ENCODE measurements at places on chromosomes 1 and 21.

- no peak for DNase-seq
Measured at GRCh38 chr1:60678391-60678790, 404.0 kb upstream of the NFIA start.

DNA sequence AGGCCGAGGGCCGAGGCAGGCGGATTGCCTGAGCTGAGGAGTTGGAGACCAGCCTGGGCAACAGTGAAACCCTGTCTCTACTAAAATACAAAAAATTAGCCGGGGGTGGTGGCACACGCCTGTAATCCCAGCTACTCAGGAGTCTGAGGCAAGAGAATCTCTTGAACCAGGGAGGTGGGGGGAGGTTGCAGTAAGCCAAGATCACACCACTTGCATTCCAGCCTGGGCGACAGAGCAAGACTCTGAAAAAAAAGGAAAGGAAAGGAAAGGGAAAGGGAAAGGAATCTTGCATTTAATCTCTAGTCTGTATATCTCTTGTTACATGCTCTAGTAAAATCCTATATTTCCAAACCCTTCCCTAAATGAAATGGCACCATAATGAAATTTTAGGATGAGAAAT, 328.3 kb upstream of the ADGRL2 start:
- DNase-seq: no peak

- DNase-seq: no peak
Measured at GRCh38 chr1:96362623-96363022, 359.0 kb upstream of the PTBP2 start.

DNA sequence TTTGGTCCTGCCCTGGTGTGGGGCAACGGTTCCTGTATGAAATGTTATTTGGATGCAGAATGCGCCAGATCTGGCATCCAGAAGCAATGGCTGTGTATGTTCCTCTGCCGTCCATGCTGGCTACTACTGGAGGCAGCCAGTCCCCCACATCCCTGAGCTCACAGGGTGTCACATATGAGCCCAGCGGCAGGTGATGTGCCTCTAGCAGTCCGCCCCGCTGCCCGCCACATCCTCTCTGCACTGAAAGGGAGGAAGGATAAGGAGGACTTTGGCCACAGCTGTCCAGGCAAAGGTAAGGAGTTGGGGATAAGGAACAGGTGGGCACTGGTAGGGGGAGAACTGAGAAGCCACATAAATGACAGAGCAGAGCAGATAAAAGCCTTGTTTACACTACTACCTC, 305.3 kb upstream of the DAB1 start:
- no peak for DNase-seq

DNA sequence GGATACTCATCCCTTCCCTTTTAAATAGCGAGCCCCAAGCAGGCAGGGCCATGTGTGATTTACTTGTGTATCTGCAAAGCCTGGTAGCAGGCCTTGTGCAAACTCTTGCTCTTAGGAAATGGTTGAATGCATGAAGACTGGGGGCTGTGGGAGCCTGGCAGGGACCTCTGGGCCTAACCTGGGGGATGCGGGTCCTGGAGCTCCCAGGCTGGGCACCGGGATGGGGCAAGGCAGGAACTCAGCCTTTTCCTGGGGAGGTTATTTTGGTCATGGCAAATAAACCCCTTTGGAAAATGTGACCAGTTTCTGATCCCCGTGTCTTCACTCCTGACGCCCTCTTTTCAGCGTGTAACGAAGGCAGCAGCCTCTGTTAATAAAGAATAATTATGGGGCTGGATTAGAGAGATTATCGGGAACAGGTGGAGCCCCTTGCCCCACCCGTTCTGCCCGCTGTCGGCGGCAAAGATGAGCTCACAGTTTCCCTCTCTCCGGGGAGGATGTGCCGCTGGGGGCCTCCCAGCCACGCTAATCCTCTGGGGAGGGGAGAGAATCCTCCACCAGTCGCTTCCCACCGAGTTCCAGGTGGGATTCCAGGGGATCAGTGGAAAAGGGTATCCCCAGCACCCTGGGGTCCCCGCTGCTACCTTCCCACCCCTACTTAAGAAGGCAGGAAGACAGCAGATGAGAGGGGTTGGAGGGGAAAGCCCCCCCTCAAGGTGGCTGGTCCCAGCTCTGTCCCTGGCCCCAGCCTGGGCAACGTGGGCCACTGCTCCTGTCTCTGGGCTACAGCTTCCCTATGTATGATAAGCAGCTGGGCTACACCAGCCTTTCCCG, 69.7 kb upstream of the WNT4 start:
- DNase-seq: no peak
